ENCODE measurements at places on chromosomes 6 and 20.

DNA sequence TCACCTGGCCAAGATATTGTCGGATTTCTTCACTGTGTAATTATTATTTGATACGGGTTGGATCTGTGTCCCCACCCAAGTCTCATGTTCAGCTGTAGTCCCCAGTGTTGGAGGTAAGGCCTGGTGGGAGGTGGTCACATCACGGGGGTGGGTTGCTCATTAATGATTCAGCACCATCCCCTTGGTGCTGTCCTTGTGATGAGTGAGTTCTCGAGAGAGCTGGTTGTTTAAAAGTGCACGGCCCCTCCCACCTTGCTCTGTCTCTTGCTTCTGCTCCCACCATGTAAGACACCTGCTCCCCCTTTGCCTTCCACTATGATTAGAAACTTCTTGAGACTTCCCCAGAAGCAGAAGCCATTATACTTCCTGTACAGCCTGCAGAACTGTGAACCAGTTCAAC, 173.9 kb upstream of the PMEPA1 start:
- DNase-seq = no peak

- DNase-seq = no peak
Measured at GRCh38 chr20:61514805-61515505, 262.9 kb downstream of the CDH4 start.

GRCh38 chr20:18778690-18779392, 34.7 kb upstream of the SCP2D1 start:
- DNase-seq = no peak

DNA sequence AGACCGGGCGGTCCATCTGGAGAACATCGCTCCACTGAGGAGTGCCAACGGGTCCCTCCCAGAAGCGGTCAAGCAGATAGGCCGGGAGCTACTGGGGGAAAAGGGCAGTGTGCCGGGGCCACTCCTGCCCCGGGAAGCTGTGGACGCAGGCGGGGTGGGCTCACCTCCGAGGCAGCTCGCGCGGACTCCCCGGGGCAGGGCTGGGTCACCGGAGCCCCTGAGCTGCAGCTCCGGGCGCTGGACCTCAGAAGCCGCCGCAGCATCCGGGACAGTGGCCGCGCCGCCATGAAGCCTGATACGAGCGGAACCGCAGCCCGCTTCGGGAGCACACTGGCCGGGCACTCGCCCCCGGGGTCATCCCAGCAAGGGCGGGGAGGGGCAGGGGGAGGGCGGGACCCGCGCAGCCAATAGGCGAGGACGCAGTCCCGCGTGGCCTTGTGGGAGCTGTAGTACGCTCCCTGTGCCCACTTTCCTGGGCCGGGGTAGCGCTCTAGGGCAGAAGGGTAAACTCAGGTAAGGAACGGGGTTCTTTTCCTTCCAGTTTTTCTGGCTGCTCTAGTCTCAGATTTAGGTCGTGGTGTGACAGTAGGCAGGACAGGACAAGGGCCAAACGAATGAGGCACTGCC, at the start of gene MOCS1:
TSS of gene MOCS1 (minus strand) at position 332 of the 627 bp plus-strand sequence. CDS start at position 287, 45 bp downstream.
- no peak for DNase-seq

DNA sequence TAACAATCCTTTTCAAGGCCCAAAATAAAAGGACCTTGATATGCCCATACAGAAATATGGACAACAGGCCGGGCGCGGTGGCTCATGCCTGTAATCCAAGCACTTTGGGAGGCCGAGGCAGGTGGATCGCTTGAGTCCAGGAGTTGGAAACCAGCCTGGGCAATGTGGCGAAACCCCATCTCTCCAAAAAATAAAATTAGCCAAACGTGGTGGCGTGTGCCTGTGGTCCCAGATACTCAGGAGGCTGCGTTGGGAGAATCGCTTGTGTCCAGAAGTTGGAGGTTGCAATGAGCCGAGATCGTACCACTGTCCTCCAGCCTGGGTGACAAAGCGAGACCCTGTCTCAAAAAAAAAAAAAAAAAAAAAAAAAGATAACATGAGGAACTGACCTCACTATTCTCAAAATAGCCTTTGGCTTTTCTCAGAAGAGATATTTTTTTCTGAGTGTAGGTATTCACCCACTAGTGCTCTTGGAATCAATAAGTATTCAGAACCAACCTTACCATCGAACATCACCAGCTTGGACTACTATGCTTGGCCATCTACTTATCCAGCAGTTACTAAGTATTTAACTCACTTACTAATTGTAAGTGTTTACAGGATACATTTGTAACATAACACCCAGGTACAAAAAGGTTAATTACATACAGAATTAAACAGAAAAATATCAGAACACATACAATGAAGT, 99.2 kb downstream of the OR2B2 start:
- DNase-seq = no peak

DNA sequence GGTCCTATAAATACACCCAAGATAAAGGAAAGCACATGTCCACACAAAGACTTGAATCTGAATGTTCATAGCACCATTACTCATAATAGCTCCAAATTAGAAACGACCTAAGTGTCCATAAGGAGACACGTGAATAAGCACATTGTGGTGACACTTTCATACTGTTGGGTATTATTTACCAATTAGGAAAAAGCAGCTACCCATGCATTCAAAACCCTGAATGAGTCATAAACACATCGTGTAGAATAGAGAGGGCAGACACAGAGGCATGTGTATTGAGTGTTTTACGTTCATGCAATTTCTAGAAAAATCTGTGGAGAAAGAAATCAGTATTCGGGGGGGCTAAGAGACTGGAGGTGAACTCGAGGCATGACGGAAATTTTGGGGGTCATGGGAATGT, 396.7 kb downstream of the THBS2 start:
- no peak for DNase-seq

DNA sequence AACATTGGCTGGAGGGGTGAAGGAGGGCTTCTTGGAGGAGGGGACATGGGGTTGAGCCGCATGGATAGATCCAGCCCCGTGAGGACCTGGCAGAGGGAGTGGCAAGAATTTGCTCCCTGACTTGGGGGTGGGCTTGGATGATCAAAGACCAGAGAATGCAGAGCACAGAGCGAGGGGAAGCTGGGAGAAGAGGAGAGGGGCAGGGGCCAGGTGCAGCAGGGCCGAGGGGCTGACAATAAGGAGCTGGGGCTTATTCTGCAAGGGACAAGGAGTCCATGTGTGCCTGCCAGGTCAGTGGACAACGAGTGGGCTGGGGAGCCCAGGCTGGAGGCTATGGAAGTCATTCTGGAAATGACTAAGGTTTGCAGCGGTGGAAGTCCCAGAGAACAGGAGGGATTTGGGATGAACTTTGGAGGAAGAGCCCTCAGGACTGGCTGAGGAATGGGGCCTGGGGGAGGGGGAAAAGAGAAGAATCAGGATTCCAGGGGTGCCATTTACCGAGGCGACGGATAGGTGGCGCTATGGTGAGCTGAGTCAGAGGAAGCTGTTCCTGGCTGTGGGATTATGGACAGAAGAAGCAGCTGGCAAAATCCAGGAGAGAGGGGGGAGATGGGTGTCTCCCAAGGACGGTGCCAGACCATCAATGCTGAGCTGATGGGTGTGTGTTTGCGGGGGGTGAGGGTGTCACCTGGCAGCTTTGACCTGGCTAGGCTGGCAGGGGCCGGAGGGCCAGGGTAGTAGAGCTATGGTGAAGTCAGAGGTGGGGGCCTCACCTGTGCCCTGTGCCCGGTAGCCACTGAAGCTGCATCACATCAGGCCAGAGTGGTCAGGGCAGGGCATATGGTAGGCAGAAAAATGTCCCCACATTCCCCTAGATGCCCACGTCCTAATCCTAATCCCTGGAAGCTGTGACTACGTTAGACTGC, 7.8 kb downstream of the KCNG1 start:
- DNase-seq = no peak
